Femur (tissue), 1 donor: ENCODE measurements at places on chromosomes 11 and 22.

GRCh38 chr11:131165036-131165435 lies 205.4 kb upstream of the NTM start:
- no peak for DNase-seq

DNA sequence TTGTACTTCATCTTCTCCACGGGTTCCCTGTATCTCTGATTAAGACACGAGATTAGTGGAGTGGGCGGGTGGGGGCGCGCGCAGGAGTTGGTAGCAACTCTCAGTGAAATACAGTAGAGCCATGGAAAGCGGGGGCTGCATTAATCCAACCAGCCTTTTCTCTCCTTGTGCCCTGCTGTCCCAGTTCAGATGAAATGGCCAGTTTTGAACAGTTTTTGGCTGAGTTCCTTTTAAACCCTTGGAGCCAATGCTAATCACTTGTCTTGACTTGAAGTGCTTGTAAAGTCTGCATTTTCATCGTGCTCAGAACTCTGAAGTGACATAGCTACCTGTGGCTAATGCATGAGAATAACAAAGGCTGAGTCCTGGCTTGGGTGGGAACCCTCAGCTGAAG lies 734 bp upstream of the TMEM123 start:
- DNase-seq = no peak

DNA sequence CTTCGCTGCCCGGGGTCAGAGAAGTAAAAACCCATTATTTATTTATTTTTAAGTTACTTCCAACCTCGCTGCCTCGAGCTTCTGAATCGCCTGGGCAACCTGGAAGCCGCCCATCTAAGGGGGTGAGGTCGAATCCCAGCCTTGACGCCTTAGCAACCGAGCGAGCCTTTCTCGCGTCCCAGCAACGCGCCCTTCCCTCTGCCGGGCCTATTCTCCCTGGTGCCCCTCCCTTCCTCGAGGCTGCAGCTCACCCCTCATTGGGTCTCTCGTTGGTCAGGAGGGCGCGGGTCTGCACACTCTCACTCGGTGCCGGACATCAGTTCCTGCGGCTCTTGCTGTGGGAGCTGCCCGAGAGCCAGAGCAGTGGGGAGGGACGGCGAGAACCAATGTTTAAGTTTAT lies at the start of gene CCDC81:
Gene CCDC81 (plus strand): TSS at position 302 of the 400 bp plus-strand sequence. CDS start 277 bp downstream, outside the sequence.
- DNase-seq = peak; percentile 54

DNA sequence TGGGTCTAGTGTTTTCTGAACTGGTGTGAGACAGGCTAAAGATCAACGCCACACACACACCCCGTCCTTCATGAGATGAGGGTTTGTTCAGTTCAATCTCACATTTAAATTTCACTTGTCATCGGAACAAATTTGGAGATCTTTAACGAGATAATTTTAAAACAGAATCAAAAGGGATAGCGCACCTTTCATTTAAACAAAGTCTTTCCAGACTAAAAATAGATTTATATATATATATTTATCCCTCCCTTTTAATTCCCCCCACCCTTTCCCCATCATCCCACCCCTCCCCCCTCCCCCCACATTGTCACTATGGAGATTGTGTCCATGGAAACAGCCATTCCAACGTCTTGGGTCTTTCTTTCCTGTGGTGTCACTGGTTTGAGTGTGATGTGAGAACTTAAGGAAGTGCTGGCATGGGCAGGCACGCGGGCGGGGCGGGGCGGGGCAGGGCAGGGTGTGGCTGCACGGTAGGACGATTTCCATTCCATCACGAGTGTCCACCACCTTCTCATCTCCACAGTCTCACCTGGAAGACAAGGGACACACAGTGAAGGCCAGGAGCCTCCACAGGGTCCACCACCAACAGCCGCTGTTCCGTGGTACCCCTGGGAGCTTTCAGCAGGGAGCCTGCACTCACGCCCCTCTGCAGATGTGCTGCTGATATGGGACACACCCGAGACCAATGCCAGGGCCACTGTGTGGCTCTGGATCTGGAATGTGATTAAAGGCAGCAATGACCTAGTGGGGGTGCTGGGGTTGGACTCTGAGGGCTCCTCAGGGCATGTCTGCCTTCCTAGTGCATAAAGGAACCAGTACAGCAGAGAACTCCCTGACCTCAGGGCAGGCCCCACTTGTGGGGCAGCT lies 30.5 kb upstream of the CYP2D6 start:
- no peak for DNase-seq

- DNase-seq = no peak
Measured at GRCh38 chr11:106242718-106243415, 165.4 kb downstream of the AASDHPPT start.

- DNase-seq = no peak
Measured at GRCh38 chr11:87456499-87456898, 418.8 kb downstream of the TMEM135 start.

- no peak for DNase-seq
Measured at GRCh38 chr22:20957102-20957682, 9.9 kb upstream of the AIFM3 start.

DNA sequence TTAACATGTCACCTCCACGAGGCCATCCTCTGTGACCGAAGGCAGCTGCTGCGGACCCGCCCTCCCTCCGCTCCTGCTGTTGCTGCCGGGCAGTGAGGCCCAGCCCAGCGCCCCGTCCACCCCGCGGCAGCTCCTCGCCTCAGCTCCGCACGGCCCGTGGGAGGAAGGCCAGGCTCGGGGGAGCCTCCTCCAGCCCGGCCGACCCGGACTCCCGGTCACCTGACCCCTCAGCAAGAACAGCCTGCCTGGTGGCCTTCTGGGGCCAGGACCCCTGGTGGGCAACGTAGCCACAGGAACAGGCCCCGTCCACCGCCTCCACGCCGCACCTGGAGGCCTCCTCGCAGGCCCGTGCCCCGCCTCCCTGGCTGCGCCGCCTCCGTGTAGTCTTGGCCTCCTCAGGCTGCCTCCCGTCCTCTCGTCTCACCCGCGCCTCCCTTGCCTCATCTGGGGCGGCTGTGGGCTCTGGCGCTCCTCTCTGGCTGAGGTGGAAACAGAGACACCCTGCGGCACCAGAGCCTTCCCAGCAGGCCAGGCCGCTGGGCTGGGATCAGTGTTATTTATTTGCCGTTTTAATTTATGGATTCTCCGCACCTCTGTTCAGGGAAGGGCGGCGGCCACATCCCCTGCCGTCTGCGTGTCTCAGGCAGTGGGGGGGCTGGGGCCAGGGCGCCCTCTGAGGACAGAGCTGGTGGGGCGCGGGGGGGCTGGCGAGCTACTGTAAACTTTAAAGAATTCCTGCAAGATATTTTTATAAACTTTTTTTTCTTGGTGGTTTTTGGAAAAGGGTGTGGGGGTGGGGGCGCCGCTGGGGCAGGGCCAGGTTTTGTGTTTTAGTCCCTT lies 25.4 kb downstream of the MOB2 start:
- no peak for DNase-seq

GRCh38 chr11:86900162-86900561 lies 55.0 kb downstream of the FZD4 start:
- DNase-seq = no peak

GRCh38 chr11:86003654-86004053 lies 65.2 kb downstream of the PICALM start:
- DNase-seq = no peak

GRCh38 chr11:6443269-6444003 lies 2.6 kb upstream of the HPX start:
- peak; percentile 43 for DNase-seq

- DNase-seq = no peak
Measured at GRCh38 chr11:71929491-71929890, 645 bp downstream of the RNF121 start.

DNA sequence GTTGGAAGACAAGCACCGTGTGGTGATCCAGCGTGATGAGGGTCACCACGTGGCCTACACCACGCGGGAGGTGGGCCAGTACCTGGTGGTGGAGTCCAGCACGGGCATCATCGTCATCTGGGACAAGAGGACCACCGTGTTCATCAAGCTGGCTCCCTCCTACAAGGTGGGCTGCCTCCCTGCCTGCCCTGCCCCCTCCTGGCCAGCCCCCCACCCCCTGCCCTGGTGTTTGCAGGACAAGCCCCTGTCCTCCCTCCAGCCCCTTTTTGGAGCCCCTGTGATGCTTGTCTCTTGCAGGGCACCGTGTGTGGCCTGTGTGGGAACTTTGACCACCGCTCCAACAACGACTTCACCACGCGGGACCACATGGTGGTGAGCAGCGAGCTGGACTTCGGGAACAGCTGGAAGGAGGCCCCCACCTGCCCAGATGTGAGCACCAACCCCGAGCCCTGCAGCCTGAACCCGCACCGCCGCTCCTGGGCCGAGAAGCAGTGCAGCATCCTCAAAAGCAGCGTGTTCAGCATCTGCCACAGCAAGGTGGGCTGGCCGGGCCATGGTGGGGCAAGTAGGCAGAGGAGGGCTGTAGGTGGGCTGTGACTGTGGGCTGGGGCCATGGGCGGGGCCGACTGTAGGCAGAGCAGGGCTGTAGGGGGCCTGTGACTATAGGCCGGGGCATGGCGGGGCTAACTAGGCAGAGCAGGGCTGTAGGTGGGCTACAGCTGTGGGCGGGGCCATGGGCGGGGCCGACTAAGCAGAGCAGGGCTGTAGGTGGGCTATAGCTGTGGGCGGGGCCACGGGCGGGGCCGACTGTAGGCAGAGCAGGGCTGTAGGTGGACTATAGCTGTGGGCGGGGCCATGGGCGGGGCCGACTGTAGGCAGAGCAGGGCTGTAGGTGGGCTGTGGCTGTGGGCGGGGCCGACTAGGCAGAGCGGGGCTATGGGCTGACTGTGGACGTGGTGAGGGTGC lies 13.6 kb downstream of the MUC2 start:
- no peak for DNase-seq

DNA sequence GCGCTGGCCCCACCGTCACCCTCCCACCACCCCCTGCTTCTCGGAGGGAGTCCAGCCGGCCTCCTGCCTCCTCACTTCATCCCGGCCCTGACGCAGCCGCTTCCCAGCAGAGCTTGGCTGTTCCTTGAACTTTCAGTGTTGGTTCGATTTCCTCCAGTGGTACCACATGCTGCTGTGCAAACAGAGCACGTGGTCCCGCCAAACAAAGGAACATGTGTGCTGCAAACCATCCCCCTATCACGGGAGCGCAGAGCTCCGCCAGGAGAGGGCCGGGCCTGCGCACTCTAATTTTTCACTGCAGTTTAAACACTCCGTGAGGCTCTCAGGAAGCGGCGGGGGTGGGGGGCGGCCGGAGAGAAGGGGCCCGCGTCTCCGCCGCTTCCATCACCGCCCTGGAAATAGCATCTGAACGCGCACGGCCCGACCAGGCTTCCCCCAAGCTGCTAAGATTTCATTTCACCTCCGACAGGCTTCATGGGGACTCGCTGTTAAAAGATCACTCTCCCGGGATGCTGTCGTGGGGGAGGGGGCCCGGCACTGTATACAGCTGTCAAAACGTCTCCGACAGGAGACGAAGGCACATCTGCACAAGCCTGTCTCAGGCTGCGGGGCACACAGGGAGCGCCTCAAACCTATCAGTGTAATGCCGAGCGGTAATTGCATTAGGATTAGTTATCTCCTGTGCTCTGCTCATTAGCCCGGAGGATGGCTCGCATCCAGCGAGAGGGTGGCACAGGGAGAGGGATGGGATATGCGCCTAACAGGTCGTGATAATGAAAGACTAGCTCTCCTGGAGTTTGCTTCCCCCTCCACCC lies 269.9 kb upstream of the SORL1-AS1 start:
- DNase-seq = peak; percentile 94

DNA sequence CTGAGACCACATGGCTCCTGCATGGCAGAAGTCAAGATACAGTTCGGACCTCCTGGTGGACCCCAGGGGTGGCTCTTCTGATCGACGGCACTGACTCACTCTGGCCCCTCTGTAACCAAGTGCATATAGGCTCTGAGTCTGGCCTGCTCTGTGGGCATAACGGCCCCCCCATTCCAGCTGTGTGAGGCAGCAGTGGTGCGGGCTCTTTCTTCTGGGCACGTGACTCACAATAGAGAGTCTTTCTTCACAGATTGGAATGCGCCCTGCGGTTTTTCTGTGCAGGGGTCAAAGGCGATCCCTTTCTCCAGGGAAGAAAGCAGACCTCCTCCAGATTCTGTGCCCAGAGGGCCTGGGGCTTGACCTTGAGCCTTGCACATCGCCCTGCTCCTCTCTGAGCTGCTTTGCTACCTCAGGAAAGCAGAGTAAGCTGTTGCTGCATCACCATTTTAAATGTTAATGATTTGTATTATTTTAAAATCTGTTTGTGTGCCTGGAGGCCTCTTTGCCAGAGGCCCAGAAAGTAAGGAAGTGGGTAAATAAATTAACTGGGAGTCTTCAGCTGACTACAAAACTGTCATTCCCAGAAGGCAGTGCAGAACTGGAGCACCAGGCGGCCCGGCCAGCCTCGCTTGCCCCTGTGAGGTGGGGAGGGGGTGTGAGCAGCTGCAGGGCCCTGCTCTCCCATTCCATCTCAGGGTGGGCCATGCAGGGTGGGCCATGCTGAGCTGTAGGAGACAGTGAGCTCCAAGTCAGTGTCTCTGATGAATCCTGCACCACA lies 199.0 kb downstream of the GRIK4 start:
- peak; percentile 59 for DNase-seq

GRCh38 chr11:125950696-125951651 lies 5.1 kb downstream of the VSIG10L2 start:
- DNase-seq = peak; percentile 81

- DNase-seq = no peak
Measured at GRCh38 chr22:27874185-27874584, 44.9 kb downstream of the PITPNB start.

GRCh38 chr22:30889996-30890480 lies 78.5 kb downstream of the MORC2 start:
- DNase-seq = no peak

DNA sequence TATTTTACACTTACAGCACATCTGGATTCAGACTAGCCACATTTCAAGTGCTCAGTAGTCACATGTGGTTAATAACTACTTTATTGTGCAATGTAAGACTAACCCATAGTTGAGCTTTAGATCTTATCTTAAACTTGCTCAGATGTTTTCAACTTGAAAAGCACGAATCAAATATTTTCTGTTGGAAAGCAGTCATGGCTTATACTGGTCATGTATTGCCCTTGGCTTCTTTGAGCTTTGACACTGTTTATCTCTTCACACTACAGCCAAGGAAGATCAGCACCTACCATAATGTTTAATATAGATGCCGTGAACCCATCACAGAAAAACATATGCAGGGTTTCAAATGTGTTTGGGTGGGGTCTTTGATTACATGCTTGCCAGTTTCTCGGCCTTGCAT lies 4.4 kb downstream of the RBX1 start:
- DNase-seq = no peak

GRCh38 chr22:35375031-35375430 lies 5.9 kb upstream of the HMOX1 start:
- no peak for DNase-seq

DNA sequence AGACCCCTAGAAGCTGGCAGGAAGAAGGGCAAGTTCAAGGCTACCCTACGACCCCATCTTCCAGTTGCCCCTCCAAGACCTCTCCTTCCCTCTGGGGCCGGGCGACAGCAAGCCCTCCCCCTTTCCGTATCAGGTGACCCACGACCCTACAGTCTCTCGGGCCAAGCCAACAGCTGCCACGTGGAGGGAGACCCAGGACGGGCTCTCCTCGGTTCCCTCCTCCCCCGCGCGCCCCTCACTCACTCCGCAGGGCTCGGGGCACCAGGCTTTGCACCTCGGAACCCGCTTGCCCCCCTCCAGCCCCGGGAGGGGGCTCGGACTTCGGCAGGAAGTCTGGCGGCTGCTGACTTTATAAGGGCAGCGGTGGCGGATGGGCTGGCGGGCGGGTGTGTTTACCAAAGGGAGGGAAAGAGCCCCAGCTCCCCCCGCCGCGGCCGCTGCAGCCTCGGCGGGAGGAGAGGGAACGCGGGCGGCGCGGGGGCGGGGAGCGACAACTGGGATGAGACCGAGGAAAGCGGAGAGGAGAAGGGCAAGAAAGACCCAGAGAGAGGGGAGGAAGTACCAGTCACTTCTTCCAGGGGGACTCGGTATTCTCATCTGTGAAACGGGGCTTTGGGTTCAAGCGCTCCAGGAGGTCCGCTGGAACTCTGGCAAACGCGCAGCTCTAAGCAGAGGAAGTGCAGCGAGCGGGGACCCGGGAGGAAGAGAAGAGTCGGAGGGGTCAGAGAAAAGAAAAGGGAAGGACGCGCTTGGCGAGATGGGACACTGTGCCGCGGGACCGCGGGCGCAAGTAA lies 767 bp downstream of the SLC43A1 start:
- peak; percentile 62 for DNase-seq
